CD4-positive, alpha-beta T cell treated with Interleukin-17A for 4 hours (primary cell): ENCODE measurements at places on chromosomes 7 and 10.

DNA sequence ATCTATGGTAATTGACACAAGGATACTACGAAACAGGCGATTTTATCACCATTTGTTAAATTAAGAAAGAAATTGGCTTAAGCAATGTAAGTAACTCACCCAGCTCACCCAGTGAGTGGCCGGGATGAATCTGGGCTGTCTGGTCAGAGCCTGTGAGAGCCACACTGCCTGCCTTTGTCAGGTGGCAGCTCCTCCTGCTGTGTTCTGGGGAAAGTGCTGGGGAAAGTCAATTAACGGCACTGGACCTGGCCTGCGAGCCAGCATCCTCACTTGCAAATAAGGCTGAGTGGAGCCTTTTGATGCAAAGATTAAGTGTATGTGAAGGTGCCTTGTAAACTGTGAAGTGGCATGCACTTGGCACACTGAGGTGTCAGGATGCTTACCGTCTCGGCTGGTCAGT, 13.4 kb upstream of the CXCL12 start:
- no peak for DNase-seq

- DNase-seq: peak; percentile 67
Observed at GRCh38 chr10:21740989-21741388, 207.0 kb downstream of the MLLT10 start.

DNA sequence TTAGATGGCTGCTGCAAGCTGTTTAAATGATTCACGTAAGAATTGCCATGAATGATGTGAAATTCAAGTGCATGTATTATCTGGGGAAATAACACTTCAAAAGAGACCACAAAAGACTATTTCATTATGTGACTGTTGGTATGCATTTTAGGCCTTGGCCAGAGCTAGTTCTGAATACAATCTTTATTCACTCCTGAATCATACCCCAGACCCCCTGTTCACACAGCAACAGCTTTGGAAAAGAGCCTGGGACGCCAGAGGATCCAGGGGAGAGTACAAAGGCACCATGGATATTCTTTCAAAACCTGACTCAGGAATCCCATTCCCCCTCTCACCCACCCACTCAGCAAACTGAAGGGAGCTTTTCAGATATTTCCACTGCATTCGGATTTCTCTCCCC, 377.1 kb upstream of the DPP6 start:
- DNase-seq: no peak

- DNase-seq: no peak
Observed at GRCh38 chr7:69692611-69693010, 94.3 kb downstream of the AUTS2 start.

- DNase-seq: peak; percentile 56
Observed at GRCh38 chr10:124721330-124722045, 22.7 kb downstream of the FAM53B start.

GRCh38 chr7:94567396-94567795, 57.8 kb downstream of the CASD1 start:
- DNase-seq: no peak

DNA sequence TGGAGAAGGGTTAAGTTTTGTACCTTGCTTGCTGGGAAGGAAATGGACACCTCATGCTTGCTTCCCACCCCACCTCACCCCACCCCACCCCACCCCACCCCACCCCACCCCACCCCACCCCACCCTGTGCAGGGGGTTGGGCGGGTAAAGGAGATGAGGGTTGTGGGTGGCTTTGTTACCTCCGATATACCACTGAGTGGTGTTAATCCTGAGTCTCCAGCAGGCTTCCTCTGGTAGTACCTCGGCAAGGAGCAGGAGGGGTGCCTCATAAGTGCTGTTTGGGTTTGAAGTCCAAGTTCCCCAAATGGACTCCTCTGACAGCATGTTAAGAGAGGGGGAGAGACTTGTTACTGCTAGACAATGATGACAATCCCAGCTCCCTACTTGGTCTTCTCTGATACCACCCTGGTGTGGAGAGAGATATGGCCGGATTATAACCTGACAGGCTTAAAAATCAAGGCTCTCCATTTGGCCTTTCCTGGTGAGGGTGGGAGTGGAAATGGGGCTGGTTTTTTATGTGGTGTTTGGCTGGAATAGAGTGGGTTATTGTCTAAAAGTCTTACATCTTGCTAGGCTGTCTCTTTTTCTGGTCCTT, 11.7 kb downstream of the SAMD8 start:
- DNase-seq: no peak

DNA sequence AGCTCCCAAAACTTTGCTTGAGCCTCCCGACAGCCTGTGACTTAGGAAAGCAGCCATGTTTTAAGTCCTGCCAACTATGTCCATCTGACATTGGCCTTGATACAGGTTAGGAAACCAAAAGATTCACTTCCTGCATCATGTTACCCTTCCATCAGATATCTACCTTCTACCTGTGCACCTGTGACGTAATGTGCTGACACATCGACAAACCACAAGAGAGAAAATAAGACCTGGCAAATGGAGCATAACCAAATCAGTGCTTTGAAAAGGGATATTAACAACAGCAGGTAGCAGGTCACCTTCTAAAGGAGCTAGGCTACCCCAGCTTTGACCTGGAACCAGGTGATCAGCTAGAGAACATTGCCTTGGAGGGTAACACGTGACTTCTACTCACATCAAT, 14.8 kb upstream of the PRR15 start:
- no peak for DNase-seq

- no peak for DNase-seq
Observed at GRCh38 chr10:31864834-31865518, 63.7 kb downstream of the ARHGAP12 start.

DNA sequence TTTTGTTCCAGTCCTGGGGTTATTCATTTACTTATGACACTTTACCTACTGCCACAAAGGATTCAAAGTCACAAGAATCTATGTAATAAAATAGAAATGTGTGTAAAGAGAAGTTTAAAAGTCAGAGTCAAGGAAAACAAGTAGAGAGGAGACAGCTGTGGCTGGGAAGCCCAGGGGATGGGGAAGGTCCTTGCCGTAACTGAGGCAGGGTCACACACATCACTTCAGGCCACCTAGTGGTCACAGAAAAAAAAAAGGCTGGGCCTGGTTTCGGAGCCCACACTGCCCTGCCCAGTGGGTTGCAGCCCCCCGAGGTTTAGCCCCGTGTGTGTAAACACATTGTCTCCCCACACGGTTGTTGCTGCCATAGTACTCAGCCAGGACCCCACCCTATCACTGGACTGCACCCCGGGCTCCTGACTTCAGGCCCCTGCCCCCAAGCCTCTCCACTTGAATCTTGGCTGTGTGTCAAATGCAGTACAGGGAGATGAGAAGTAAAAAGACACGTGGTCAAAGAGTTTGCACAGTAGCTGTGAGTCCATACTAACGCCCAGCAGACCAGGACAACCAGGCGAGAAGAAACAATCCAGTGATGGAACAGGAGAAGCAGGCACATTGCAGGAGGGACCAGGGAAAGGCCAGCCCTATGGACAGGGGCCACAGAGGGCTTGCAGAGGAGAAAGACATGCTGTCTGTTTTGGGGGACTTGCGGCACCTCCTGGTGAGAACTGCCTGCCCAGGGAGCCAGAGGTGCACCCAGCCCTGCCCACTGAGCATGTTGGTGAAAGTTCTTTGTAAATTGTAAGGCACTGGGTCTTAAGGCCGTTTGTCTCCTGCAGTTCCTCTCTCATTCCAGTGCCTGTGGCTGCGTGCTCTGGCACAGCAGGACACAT, 91.4 kb upstream of the MACROH2A2 start:
- DNase-seq: no peak

GRCh38 chr10:132987671-132988571, 45.6 kb upstream of the CFAP46 start:
- no peak for DNase-seq

DNA sequence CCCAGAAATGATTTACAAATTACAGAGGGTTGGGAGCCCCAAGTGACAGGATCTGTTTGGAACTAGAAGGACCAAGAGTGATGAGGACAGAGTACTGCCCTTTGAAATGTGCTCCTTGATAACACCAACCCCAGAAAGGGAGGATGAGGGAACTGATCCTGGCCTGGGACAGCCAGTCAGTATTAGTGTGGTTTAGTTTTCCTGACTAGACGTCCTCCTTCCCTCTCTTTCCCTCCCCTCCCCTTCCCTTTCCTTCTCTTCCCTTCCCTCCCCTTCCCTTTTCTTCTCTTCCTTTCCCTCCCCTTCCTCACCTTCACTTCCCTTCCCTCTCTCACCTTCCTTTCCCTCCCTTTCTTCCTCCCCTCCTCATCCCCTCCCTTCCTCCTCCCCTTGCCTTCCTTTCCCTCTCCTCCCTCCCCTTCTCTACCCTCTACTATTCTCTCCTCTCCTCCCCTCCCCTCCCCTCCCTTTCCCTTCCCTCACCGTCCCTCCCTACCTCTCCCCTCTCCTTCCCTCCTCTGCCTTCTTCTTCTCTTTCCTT, 31.0 kb upstream of the BICC1 start:
- DNase-seq: no peak

DNA sequence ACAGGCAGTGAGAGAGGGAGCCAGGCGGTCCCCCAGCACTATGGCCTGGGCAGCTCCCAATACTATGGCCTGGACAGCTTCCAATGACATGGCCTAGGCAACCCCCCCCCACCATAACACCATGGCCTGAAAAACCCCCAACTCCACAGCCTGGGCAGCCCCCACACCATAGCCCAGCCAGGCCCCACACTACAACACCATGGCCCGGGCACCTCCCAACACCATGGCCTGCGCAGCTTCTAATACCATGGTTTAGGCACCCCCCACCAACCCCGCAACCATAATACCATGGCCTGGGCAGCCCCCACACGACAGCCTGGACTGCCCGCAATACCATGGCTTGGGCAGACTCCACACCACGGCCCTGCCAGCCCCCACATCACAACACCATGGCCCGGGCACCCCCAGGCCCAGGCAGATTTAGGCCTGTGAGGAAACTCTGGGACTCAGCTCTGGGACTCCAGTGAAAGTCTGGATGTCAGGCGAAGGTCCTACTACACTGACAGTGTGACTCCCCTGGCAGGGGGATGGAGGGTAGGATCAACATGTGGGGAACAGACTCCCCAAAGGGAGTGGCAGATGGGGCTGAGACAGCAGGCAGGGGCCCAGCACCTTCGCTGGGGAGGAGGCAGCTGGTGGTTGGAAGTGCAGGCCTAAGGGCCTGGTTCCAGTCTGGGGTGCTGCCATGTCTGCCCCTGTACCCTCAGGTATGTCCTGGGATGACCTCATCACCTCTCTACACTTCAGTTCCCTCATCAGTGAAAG, 8.7 kb downstream of the CPXM2 start:
- no peak for DNase-seq

GRCh38 chr7:63065684-63066083, 933.0 kb upstream of the ZNF722 start:
- DNase-seq: no peak

- DNase-seq: no peak
Observed at GRCh38 chr10:93630625-93631557, 18.6 kb downstream of the PDE6C start.

DNA sequence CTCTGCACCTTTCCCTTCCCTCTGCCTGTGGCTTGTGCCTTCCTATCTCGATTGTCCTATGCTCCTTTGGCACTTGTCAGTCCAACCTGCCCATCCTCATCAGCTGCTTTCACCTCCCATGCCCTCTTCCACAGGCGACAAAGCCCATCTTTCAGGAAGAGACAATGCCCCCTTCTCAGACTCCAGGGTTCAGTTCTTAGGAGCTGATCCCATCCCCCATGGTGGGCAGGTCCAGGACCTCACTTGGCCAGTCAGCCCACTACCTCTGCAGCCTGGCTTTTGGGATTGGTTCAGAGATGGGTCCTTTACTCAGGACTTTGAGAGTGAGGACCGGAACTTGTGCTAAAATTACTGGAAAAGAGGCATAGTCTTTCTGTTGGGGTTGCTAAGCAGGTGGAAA, 74.0 kb upstream of the NANOS1 start:
- DNase-seq: no peak

DNA sequence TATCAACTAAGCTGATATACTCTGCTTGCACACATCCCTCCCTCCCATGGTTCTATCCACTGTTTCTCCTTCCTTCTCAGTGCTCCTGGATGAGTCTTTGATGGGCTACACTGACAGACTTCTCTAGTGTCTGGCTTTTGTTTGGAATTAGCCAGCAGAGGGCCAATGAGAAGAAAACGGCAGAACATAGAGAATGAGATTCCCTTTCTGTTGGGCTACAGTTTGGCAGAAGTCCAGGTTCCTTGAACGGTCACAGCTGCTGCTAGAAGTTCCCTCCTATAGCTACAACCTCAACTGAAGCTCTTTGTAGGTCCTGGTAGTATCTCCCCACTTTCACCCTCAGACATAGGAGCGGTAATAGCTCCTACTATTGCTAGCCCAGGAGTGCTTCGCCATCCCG, 251.1 kb upstream of the LRRN3 start:
- DNase-seq: no peak

- DNase-seq: no peak
Observed at GRCh38 chr7:49840751-49841405, 67.4 kb downstream of the VWC2 start.

DNA sequence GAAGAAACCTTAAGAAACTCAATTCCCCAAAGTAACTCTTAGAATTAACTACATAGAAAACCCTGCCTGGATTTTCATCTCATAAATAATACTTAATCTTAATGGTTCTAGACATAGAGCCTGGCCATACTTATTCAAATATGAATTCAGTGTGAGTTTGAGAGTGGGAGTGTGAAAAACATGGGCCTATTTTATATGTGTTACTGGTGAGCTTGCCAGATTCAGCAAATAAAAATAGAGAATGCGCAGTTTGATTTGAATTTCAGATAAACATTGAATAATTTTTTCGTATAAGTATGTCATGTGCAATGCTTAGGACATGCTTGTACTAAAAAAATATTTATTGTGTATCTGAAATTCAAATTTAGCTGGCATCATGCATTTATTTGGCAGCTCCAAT, 473.9 kb upstream of the FZD8 start:
- DNase-seq: no peak

DNA sequence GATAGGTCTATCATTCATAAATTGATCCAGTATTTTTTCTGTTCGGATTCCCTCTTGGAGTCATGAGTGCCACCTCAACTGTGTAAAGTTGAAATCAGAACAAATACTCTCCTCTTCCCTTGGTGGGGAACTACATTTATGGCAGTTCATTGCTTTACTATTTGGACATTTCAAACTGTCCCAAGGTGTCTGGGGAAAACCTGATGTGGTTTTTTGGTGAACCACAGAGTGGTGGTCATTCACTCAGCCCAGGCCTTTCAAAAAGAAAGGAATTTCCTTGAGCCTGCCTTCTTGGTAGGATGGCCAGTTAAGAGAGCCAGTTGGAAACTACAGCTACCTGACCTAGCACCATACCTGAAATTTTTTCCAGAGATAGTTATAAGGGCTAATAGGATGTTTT, 59.0 kb downstream of the ABCB1 start:
- DNase-seq: no peak

GRCh38 chr10:95628786-95629185, 27.7 kb downstream of the ALDH18A1 start:
- no peak for DNase-seq

- no peak for DNase-seq
Observed at GRCh38 chr10:132698761-132699391, 87.1 kb downstream of the NKX6-2 start.

DNA sequence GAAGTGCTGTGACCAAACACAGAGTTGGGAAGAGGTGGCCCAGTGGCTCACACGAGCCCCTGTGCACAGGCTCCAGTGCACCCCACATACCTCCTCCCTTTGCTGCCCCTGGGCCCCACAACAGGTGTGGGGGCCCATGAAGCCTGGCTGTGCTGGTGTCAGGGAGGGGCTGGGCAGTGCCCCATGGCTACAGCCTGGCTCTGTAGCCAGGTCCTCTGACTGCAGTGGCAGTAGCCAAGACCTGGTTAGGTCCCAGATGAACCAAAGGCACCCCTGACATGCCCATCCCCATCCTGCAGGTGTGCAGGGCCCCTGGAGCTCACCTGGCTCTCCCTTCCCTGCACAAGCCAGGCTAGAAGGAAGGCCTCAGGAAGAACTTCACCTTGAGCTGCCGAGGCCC, 176.3 kb downstream of the GRID1 start:
- DNase-seq: no peak
